NCI-H1417 treated with DMSO at 0.1 percent for 48 hours (cell line): ENCODE measurements at places on chromosomes 7 and 10.

- DNase-seq, result no peak
These were observed 19.8 kb downstream of the DNAJB12 start for GRCh38 chr10:72334825-72335393.

DNA sequence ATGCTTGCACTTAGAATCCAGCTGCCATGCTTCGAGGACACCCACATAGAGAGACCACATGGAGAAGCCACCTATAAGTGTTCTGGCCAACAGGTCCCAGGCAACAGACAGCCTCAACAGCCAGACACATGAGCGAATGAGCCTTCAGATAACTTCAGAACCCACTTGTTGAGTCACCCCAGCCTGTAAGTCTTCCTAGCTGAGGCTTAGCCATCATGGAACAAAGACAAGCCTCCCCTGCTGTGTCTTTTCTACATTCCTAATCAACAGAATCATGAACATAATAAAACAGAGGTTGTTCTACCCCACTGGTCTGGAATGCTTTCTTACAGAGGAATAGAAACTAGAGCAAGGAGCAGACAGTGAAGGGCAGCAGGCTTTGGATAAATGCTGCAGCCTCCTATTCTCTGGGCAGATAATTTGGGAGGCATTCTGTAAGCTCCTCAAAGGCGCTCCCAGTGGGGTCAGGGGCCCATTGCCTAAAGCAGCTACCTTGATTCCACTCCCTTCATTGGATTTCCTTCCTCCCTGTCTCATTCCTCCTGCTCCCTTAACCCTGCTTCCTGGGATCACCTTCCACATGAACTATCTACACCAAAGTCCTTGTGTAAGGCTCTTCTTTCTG lies 4.6 kb downstream of the TLL2 start:
- DNase-seq, result no peak

DNA sequence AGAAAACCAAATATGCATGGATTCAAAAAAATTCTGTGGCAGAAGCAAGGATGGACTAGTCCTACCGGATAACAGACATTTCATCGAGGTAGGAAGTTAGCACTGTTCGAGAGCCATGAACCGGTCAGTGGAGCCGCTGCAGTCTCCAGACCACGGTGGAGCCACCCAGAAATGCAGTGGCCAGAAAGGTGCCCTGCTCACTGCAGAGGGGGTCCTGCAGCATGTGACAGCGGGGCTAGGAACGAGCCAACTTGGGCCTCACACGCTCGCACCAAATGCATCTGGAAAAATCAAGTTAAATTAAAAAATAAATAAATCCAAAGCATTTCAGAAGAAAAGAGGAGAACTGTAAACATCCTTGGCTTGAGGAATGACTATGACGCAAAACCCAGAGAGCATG lies 13.1 kb upstream of the CFAP46 start:
- no peak for DNase-seq

- DNase-seq, result no peak
These were observed 91.7 kb upstream of the PITRM1 start for GRCh38 chr10:3264161-3264761.

GRCh38 chr10:5818048-5818331 lies 4.8 kb upstream of the GDI2 start:
- DNase-seq, result no peak

DNA sequence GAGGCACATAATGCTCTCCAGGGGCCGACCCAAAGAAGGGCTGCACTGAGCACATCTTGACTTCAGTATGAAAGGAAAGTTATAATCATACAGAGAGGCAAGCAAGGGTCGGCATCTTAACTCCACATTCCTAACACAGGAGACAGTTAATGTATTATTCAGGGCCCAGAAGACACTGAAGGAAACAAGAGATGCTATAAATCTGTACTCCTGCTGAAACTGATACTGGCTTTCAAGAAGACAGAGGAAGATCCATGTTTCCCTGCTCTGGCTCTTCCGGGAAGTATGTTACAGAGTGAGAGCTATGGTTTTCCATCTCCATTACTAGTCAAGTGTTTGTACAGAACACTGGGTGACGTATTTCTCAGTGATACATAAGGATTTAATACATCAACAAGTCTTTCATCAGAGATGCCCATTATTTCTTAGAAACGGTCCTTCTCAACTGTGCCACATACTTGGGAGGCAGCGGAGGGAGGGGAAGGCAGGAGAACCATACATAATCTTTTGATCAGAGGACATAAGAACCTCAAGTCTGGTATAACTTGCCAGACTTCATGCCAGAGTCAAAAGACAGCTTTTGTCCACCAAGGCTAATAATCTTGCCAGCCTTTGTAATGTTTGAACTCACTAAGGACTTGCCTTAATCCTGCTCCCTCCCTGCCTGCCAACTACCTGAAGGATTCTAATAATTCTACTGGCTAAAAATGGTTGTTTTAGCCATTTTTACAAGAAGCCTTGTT lies 58.1 kb downstream of the ENO4 start:
- DNase-seq, result no peak

DNA sequence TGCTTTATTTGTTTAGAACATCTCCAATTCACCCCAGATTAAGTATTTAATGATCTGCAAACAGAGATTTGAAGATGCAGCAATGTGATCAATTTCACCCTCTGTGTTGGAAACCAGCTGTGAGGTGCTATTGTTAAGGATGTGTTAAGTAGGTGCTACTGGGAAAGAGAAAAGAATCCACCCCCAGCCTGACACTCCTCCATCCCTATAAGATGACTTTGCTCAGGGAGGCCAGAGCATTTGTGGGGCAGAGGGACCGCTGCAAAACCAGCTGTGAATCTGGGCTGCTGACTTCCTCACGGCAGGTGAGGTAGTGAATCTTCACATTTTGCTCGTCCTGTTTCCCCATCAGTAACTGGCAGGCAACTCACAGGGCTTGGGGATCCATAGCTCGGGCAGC lies 297.5 kb downstream of the GFRA1 start:
- no peak for DNase-seq

- DNase-seq, result no peak
These were observed 21.6 kb downstream of the KCNH2 start for GRCh38 chr7:150956395-150957132.

DNA sequence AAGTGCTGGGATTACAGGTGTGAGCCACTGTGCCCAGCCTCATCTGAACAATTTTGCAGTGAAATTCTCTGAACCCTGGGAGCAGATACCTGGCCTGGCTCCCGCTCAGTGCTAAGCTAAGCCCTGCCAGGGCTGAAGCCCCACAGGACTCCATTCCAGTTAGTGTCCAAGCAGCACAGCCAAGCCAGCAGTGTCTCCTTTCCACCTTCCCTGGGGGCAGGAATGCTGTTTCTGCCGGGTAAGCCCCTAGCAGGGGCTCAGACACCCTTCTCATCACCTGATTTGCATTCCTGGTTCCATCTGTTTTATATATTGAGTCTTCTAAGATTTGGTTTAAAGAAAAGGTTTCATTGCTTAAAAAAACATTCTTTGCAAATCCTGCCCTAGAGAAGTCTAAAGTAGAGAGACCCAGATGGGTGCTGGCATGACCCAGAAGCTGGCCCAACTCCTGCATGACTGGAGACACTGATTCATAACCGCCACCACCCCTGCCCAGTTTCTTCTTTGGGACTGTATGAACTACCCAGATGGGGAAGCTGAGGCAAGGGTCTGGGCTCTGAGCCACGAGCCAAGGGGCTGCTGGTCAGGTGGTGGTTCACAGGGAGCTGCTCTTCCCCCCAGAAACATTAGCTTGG lies 14.0 kb downstream of the SLC13A4 start:
- DNase-seq, result no peak

DNA sequence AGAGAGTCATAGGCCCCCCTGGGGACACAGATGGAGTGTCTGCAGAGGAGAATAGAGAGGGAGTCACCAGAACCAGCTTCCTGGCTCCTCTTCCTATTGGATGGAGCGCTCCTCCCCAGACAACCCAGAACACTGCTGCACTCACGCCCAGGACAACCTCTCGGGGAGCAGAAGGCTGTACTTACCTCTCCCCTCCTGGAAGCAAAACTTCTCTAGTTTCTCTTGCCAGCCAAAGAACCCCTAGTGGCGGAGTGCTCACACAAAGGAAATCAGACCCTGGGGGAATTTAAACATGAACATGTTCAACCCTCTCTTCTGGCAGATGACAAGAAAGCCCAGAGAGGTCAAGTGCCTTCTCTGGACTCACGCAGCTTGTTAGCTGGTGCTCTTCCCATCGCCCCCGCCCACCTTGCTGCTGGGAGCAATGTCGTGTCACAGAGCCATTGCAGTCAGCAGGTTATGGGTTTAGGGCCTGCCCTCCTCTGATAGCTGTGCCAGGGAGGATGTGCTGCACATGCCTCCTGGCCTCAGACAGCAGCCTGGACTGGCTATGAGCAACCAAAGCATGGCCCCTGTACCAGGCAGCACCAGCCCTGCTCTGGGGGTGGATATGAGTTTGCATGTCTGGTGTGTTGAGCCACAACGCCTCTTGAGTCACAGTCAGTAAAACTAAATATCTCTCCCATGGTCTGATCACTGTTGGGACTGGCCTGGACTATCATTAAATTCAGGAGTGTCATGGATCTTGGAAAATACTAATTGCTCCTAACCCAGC lies 84.4 kb downstream of the SLIT1 start:
- no peak for DNase-seq

DNA sequence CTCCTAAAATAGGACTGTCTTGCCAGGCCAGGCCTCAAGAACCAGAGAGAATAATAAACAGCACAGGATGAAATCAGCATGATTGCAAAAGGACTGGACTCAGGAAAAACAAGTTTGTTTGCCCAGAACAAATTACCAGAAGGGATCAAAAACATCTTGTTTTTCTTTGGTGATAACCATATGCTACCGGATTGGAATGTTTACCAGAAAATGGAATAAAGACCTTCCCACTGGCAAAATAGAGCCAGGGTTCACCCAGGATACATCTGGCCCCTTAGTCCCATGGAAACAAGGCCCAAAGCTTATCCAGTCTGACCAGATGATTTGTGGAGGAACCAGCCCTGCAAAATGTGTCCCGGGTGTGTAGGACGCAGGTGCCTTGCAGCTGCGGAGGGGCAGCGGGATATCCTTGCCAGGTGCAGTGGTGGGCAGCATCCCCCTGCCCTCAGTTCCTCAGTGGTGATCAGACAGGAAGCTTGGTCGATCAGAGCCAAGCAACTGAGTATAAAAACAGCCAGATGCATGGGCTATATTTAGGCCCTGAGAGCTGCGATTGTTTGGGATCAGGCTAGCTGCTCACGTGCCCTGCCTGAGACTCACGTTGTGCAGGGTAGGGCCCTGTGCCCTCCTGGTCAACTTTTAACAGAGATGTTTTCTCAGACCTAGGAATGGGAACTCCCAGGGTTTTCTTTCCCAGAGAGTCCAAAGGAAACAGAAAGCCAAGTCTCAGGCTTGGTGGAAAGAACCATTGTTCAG lies 4.6 kb upstream of the ZNF22 start:
- no peak for DNase-seq

DNA sequence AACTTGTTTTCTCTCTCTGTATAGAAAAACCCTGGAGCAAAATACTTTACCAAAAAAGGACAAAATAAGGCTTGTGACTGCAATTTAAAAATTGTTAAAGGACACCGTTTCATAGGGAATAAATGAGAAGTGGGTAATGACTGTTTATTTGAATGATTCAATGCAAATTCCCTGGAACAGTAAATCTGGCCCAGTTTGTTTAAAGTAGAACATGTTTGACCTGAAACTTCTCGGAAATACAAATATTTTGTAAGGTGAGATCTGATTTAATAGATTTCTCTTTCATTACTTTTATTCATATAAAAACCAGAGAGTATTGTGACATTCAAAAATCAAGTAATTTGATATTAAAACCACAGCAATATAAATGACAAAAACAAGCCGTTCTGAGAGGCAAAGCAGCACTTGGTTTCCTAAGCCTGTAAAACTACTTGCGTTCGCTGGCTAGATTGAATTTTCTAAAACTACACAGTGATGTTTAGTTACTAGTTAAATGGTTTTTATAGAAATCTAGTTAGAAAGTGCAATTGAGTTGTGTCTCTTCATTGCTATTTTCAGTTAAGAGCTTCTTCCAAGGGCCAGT lies 76.8 kb upstream of the PITRM1 start:
- DNase-seq, result no peak

- no peak for DNase-seq
These were observed 437.8 kb upstream of the NPVF start for GRCh38 chr7:25665903-25666670.

GRCh38 chr10:123772645-123773508 lies 106.7 kb downstream of the GPR26 start:
- no peak for DNase-seq

GRCh38 chr7:5489991-5490536 lies 66.4 kb upstream of the TNRC18 start:
- DNase-seq, result no peak

DNA sequence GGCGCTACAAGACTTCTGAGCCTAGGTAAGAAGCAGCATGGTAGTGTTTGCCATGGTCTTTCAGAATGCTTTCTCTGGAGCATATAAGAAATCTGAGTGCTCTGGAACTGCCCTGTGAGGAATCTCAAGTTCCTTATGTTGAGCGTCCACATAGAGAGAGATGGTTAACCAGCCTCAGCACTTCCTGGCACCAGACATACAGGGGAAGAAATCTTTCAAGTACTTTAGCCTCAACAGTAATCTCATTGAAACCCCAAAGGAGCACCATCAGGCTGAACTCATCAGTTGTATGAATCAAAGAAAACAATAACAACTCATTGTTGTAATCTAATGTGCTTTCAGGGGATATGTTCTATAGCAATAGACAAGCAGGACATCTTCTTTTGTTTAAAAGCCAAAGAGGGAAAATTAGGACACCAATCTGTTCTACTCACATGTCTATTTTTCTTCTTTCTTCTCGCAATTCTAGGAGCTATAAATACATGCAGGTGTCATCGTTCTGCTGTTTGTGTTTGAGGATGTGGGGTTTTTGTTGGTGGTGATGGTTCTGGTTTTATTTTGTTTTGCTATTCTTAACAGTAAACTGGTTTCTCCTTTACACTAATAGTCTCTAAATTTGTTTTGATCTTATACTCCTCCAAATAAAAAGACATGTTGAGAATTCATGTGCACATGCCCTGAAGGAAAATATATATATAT lies 1145.0 kb upstream of the LRRN3 start:
- DNase-seq, result no peak

DNA sequence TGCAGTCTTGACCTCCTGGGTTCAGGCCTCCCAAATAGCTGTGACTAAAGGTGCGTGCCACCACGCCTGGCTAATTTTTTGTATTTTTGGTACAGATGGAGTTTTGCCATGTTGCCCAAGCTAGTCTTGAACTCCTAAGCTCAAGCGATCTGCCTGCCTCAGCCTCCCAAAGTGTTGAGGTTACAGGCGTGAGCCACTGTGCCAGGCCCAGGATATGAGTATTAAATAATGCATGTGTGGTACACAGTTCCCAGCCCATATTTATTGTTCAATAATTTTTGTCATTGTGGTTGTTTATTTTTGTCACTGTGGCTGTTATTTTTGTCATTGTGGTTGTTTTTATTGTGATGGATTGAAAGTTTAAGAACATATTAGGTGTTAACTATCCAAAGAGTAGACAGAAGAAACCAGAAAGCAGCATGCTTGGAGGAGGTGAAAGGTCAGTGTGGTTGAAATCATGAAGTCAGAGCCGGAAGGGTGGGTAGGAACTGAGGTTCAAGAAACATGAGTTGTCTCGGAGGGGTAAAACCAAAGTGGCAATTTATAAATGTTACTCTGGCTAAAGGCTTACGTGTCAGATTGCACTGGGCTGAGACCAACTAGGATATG lies 45.0 kb downstream of the MRC1 start:
- no peak for DNase-seq
